Activated T-cell treated with anti-CD3 and anti-CD28 coated beads for 1 hour (primary cell): ENCODE measurements at places on chromosomes 5 and 9.
A peak's percentile ranks its signal among the peaks of the same experiment; 100 is the strongest.

GRCh38 chr5:135149956-135150723 lies 116.1 kb upstream of the PITX1 start:
- DNase-seq: no peak

- no peak for DNase-seq
Observed at GRCh38 chr5:144467792-144468191, 297.1 kb downstream of the KCTD16 start.

- DNase-seq: no peak
Observed at GRCh38 chr5:84725946-84726570, 341.4 kb upstream of the EDIL3 start.

DNA sequence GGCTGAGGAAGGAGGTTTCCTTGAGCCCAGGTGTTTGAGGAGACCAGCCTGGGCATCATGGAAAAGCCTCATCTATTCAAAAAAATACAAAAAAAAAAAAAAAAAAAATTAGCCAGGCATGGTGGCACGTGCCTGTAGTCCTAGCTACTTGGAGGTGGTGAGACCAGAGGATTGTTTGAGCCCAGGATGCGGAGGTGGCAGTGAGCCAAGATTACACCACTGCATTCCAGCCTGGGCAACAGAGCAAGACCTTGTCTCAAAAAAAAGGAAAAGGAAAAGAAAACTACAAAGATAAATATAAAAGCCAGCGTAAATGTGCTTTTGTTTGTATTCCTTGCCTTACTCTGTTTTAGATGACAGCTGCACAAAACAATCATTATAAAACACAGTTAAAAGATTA lies 2249.2 kb upstream of the C9orf72 start:
- DNase-seq: no peak

GRCh38 chr5:3836528-3836927 lies 240.9 kb downstream of the IRX1 start:
- DNase-seq: no peak

DNA sequence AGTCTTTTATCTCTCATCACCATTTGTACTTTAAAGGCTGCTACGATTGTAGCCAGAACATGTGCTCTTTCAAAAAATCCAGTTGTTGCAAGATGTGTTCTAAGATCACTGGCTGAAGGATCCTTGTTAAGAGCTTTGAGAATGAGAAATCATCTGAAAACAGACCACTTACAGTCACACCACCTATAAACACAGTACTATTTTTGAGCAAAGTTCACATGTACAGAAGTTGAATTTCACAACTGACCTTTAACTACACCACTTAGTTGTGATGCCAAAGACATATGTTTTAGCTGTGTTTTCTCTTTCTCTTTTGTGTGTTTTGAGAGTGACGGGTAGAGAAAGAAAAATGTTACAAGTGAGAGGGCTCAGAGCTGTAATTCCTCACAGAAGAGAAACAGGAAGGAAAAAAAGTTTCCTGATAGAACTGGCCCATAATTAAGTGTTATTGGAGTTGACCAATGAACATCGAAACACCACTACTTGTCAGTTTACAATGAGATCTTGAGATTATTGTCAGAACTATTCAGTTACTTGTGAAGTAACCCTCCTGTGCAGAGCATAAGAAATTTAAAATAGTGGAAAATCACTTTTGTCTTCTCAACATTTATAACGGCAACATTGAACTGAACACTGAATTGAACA lies 245.4 kb downstream of the MLLT3 start:
- DNase-seq: no peak

GRCh38 chr5:1809416-1810035 lies 8.3 kb downstream of the NDUFS6 start:
- DNase-seq: no peak

DNA sequence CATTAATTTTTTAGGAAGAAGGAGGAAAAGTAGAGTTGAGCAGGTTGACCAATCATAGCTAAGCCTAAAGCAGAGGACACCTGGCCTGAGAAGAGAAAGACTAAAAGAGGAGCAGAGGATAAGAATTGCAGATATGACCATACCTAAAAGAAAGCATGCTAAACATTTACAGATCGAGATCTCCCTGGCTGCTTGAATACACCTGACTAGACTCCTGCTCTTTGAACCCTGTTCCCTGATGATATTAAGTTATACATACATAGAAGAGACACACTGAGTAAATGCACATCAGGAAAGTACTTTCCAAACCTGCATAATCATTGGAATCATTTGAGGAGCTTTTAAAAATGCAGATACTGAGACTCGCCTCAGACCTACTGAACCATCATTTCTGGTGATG lies 232.3 kb upstream of the ELL2 start:
- DNase-seq: no peak

- no peak for DNase-seq
Observed at GRCh38 chr5:38715696-38716095, 130.1 kb upstream of the OSMR start.

DNA sequence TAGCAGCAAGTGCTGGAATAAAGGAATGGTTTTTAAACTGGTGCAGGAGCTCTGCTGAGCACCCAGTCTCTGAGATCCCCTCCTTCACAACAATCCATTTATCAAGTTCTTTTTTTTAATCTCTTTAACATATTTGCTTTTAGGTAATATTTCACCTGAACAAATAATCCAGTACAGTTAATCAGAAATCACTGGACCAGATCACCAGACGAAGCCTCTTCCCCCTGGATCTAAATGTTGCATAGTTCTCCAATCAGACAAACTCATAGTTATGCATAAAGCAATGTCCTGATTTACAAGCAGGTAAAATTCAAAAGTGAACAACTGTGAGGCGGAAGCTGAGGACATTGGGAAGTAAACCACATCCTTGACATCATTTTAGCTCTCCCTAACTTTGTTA lies 657.7 kb upstream of the RORB start:
- no peak for DNase-seq

DNA sequence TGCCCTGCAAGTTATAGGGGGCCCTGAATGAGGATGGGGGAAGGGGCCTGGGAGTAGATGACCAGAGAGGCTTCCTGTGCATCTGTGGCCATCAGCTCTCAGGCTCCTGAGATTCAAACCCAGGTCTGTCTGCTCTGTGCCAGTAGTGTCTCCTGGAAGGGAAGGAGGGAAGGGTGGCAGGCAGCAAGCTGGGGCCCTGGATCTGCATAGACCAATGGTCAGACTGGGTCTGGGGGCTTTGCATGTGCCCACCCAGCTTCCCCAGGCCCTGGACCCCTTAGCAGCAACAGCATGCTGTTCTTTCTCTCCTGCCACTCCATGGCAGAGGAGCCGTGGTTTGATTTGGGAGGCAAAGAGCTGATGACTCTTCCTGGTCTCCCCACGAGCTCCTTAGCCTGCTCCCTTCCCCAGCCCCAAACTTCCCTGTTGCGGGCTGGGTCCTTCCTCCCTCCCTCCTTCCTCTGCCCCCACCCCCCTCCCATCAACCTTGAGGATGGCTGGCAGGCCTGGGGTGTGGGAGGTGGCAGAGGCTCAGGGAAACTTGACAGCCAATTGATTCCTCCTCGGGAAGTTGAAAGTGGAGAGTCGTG lies 31.6 kb downstream of the DAB2IP start:
- no peak for DNase-seq

DNA sequence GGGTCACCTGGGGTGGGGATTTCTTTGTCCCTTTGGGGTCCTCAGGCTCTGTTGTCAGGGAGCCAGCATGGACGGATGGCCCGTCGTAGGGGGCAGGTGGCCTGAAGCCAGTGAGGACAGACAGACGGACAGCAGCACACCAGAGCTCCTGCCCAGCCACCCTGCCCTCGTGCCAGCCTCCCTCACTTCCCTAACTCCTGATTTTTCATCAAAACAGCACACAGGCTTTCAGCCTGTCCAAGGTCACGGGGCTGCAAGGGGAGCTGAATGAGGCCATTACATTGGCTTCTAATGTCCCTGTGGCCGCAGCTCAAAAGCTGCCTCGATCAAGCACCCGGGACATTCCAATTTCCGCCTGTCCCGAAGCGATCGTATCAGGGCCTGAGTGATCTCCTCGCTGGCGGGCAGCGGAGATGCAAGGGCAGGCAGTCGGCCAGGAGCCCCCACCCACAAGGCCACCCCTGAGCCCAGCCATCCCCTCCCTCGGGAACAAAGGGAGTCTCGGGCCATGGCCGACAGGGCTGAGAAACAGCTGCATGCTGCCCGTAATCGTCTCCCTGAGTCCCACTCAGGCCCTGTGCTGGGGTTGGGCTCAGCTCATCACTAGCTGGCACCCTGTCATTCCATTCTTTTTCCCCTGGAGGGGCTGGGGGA lies 50.5 kb upstream of the RNU6ATAC start:
- no peak for DNase-seq

GRCh38 chr9:38346811-38347210 lies 45.7 kb upstream of the ALDH1B1 start:
- DNase-seq: no peak

GRCh38 chr9:136358888-136359287 lies 4.7 kb downstream of the DNLZ start:
- DNase-seq: no peak

- DNase-seq: no peak
Observed at GRCh38 chr5:112957036-112957808, 19.4 kb upstream of the DCP2 start.

GRCh38 chr9:81626511-81626910 lies 62.8 kb downstream of the TLE1 start:
- no peak for DNase-seq

- no peak for DNase-seq
Observed at GRCh38 chr5:110517396-110517795, 209.1 kb downstream of the TMEM232 start.

- DNase-seq: no peak
Observed at GRCh38 chr9:126150411-126151030, 176.1 kb upstream of the MVB12B start.

- DNase-seq: no peak
Observed at GRCh38 chr5:64505769-64506566, at the start of gene RGS7BP. RGS7BP (plus strand) TSS chr5:64506015; CDS start chr5:64506625, 610 bp downstream.

- DNase-seq: no peak
Observed at GRCh38 chr5:116469631-116470030, 105.0 kb downstream of the SEMA6A start.

- DNase-seq: no peak
Observed at GRCh38 chr9:111065414-111065813, 27.1 kb upstream of the LPAR1 start.

DNA sequence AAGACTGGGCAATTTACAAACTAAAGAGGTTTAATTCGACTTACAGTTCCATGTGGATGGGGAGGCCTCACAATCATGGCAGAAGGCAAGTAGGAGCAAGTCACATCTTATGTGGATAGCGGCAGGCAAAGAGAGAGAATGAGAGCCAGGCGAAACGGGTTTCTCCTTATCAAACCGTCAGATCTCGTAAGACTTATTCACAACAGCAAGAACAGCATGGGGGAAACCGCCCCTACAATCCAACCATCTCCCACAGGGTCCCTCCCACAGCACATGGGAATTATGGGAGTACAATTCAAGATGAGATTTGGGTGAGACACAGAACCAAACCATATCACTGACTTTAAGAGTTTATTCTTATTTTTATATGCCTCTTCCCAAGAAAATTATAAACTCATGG lies 60.3 kb downstream of the RFK start:
- DNase-seq: no peak

- DNase-seq: no peak
Observed at GRCh38 chr5:10577371-10578292, 13.8 kb downstream of the ANKRD33B start.

GRCh38 chr5:34891981-34892380 lies 23.3 kb downstream of the RAD1 start:
- no peak for DNase-seq

DNA sequence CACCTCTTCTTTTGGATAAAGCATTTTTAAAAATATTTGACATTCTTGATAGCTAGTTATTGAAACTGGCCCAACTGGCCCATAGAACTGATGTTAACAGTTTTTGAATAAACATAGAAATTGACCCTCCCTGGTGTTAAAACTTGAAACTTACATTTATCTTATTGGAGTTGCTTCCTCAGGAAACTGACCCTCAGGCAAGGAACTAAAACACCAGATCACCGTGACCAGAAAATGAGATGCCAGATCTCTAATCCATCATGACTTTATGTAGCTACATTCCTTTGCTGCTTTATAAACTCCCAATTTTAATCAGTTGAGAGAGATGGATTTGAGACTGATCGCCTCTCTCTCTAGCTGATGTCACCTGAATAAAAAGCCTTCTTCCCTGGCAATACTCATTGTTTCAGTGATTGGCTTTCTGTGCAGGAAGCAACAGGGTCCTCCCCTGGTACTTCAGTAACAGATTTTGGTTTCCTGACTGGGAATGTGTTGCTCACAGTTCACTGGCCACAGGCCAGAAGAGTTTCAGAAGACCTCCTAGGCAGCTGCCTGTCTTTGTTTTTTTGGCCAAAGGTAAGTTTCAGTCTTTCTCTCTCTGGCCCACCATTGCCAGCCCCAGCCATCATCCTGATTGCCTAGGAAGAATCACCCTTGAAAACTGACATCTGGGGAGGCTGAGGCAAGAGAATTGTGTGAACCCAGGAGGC lies 212.4 kb downstream of the DTWD2 start:
- no peak for DNase-seq

- peak; percentile 65 for DNase-seq
Observed at GRCh38 chr9:137241490-137242268, 592 bp downstream of the TUBB4B start.

DNA sequence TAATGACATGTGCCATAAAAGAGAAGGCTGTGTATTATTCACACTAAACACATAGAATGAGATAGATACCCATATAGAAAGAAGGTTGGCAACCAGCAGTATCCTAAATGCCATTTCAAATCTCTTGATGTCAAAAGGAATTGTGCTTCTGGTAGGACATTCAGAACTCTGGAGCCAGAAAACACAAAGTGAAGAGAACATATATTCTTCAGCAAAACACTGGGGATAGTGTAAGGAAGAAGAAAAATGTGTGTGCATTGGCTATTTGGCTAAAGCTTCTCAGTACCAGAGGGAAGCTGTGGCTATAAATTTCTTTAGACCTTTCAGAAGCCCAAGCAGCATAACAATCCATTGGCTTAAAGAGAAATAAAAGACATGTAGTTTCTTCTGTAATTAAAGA lies 551.6 kb upstream of the C9orf72 start:
- no peak for DNase-seq

DNA sequence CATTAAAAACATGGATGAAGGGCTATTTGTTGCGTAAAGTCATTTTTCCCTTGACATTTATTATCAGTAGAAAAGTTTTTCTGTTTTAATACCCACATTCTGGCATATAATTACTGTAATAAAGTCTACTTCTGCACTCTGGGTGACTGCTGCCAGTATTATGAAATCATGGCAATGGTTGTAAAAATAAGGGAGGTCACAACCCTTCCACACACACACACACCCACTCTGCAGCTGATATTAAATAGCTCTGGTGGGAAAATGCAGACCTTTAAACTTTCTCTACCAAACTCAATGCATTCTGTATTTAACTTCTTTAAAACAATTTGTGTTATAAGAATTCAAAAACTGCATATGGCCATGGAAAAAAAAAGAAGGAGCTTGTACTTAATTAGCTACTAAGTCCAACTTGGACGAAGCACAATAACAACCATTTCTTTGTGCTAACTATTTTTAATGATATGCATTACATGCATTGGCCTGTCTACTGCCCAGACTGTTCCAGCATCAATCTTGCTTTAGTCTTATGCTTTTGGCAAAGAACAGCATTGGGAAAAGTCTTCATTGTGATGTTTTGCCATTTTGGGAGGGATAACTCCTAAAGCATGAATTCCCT lies 137.6 kb upstream of the MAP3K1 start:
- no peak for DNase-seq

- DNase-seq: no peak
Observed at GRCh38 chr5:123717139-123717538, 205.2 kb downstream of the CSNK1G3 start.

GRCh38 chr5:114185274-114185673 lies 176.6 kb upstream of the KCNN2 start:
- DNase-seq: no peak
